Frontal cortex (tissue), 4 donors: ENCODE measurements at places on chromosomes 6 and 20.

- no peak for DNase-seq
These were observed 13.7 kb downstream of the ACSS1 start for GRCh38 chr20:25044261-25044560.

- DNase-seq, result no peak
These were observed 140.0 kb downstream of the ARID1B start for GRCh38 chr6:156917213-156917612.

DNA sequence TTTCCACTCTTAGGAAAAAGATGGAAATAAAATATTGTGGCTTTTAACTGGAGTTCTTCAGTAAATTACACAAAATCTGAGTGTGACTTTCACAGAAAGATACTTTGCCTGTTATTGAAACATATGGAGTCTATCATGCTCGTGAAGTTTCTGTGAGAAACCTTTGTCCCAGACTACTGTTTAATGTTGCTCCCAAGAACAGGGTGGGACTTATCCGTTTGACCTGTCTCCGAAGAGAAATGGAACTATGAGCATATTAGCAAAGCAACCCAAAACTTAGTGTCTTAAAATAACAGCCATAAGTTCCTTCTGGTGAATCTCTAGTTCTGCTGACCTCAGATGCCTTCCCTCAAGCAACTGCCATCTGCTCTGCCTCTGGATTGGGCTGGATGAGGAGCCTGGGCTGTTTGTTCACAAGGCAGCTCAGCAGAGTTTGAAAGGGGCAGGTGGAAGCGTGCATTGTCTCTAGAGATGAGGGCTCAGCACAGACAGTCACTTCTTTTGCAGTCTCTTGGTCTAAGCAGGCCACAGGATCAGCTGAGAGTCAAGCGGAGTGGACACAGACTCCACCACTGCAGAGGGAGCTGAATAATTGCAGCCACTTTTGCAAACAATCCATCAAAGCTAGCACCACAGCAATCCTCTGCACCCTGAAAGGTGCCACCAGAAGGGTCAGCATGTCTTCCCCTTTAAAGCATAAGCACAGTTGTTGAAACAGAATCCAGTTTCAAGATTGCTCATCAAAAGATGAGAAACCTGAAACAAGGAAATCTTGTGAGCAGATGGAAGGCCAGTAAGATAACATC, 52.8 kb downstream of the MYB start:
- no peak for DNase-seq

- DNase-seq, result no peak
These were observed 138.8 kb upstream of the HMGN3 start for GRCh38 chr6:79373246-79373645.
